ENCODE measurements at places on chromosomes 1 and 21.

GRCh38 chr1:202163281-202164270 lies 3.2 kb upstream of the PTPN7 start:
- DNase-seq, result no peak

DNA sequence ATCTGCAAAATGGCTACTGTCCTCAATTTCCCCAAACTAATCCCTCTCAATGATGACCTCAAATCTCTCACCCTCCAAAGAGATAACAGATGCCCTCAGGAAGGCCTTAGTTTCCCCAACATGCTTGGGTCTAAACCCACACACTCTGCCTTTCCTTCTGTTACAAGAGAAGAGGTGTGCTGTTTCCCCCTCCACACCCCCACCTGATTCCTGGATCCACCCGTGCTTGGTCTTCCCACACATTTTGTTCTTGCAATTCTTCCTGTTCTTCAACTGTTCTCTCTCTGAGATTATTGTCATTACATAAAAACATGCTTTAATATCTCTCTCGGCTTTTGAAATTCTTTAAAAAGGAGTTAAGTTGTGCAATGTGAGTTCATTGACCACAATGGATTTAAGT lies 5.7 kb upstream of the CBR3 start:
- DNase-seq, result no peak

GRCh38 chr1:247077876-247078257 lies 744 bp downstream of the ZNF670 start:
- DNase-seq, result no peak

DNA sequence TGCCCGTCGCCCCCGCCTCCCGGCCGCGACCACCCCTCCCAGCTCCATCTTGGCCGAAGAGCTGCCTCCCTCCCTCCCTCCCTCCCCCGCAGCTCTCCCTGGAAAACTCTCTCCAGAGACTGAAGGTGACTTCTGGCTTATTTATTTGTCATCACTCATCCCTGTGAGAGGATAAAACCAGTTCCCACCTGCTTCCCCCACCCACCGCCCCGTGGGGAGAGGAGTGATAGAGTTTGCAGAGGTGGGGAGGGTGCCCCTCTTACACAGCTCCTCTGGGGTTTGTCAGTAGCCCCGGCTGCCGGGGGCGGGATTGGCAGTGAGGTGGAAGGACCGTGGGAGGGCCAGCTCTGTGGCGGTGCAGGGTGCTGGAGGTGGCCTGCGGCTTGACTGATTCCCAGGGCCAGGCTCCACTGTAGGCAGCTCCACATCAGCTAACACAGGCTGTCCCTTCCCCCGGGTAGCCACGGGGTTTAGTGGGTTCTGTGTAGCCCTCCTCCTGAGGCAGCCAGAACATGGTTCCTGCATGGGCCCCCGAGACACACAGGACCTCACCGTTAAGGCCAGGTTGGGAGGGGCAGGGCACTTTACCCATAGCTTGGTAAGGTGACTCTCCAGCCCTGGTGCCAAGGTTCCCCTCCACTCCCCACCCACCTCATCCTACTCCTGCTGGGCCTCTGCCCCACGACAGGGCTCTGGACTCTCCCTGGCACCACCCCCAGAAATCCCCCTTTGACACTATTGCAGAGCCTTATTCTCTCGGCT lies 62.2 kb downstream of the ELK4 start:
- DNase-seq, result peak; percentile 68

DNA sequence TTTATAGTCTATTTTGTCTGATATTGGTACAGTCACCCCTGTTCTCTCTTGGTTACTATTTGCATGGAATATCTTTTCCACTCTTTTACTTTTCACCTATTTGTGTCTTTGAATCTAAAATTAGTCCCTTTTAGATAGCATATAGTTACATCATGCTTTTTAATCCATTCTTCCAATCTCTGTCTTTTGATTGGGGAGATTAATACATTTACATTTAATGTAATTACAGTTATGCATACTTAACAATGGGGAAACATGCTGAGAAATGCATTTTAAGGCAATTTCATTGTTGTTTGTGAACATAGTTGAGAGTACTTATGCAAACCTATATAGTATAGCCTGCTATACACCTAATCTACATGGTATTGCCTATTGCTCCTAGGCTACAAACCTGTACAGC lies 48.4 kb upstream of the ATP6V1G3 start:
- DNase-seq, result no peak

GRCh38 chr1:2443277-2444137 lies 31.1 kb upstream of the PEX10 start:
- no peak for DNase-seq

GRCh38 chr1:151144474-151145303 lies 1.7 kb downstream of the SEMA6C start:
- DNase-seq, result no peak

- no peak for DNase-seq
Observed at GRCh38 chr1:190808035-190808434, 330.4 kb upstream of the BRINP3 start.

- DNase-seq, result no peak
Observed at GRCh38 chr1:218775501-218776021, 398.1 kb upstream of the LYPLAL1 start.

DNA sequence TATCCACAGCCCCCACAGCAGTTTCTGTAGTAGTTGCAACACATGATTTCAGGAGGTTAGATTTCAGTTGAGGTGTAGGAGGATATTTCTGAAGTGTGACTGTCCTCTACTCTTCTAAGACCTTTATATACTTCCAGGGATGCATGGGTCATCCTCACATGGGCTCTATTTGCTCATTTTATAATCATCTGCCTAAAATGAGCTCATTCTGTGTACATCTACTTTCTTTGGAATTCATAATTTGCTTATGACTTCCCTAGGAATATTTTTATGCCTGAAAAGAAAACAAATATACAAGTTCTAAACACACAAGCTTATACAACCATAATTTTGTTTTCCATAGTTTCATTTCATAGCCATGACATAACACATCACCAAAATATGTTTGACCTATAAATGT lies at the start of gene KRTAP21-2:
Gene KRTAP21-2, minus strand, starts transcription at position 101 of the 400 bp plus-strand sequence. Its CDS starts 57 bp downstream, at position 44.
- DNase-seq, result no peak
